ENCODE measurements at places on chromosomes 5 and 9.

GRCh38 chr5:88480245-88480644 is 211.6 kb upstream of the TMEM161B start:
- no peak for DNase-seq

DNA sequence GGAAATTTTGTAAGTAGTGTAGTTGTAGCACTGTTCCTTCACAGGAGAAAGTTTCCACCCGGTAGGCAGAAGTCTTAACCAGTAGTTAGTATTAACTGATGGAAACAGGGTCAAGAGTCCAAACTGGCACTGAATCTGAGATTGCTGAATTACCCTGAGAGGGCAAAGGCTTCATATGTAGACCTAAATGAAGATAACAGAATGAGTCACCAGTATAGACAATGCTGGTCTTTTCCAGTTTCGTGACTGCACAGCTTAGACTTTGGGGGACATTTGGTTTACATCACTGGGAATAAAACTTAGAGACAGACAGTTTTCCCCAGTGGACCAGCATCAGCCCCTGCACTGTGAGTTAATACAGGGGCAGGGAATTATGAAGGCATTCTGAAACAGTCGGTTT is 60.5 kb downstream of the PCSK5 start:
- DNase-seq: peak; percentile 58

DNA sequence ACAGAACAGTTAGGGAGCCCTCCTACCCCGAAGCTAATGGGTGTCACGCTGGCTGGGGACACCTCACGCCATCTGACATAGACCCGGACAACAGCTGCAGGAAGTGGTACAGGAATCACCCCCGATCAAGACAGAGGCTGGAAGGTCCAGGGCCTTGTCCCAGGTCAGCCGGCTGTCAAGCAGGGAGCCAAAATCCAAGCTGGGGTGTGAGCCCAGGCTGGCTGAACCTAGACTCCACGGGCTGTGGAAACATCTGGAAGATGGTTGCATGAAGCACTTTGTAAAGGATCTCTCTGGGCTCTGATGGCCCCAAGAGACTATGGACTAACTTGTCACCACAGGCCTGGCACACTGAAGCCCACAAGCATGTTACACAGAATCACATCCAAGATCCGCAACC is 68.9 kb upstream of the STXBP1 start:
- no peak for DNase-seq

- DNase-seq: no peak
Observed at GRCh38 chr5:133075572-133076536, 24.0 kb downstream of the HSPA4 start.

GRCh38 chr5:40494631-40495236 is 185.0 kb upstream of the PTGER4 start:
- no peak for DNase-seq

DNA sequence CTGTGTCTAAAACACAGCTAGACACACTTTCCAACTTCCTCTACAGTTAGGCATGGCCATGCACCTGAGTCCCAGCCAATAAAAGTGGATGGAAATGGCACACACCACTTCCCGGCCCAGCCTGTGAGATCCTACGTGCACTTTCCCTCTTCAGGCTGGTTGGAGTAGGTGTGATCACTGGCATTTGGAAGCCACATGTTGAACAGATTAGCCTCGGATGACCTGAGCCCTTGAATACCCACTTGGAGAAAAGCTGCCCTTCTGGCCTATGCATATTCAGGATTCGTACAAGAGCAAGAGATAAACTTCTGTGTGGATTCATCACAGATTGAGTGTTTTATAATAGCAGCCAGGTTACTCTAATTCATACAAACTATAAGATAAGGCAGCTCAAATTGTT is 359.0 kb upstream of the SLC30A5 start:
- DNase-seq: no peak

- DNase-seq: no peak
Observed at GRCh38 chr9:120652934-120653333, 61.3 kb downstream of the MEGF9 start.

- no peak for DNase-seq
Observed at GRCh38 chr5:141787376-141787775, 90.8 kb downstream of the PCDH1 start.

DNA sequence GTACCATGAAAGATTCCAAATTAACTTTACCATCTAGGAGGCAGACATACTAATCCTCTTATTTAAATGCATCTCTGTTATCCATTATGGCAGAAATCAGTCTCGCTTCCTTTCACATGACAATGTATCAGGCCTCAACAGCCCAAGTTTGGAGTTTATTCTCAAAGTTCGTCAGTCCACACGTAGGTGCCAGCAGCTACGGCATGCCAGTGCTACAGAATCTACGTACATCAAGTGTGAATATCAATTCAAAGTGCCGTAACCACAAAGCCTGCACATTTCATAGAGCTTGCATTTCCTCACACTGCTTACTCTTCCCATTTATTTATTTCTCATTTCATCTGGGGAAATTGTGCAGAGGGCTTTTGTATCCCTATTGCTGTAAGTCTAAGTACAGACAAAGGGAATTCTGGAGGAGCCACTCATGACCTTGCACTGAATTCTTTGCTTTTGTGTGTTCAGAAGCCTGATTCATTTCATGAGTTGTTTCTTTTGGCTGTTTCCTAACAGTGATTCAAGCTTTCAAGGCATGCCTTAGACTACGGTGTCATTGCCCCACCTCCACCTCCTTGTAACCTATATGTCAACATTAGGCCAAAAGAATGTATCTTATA is 10.0 kb downstream of the ENC1 start:
- no peak for DNase-seq

DNA sequence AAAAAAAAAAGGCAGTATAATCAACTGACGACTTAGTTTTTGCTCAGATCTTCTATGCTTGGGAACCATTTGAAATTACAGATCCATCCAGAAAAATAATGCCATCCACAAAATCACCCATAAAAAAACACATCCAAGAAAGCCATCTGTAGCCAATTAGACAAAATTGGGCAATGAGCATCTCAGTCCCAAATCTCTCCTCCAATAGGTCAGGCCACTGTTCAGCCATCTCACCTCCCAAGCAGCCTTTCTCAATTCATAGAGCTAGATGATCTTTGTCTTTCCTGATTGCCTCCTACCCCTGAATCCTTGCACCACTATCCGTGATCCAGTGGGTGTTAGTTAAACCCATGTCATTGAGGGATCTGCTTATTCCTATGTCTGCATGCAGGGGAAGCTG is 139.6 kb downstream of the SCAMP1 start:
- DNase-seq: no peak
